LNCaP clone FGC (cell line): ENCODE measurements at places on chromosomes 3 and 15.

GRCh38 chr3:162213956-162214355 is 717.3 kb downstream of the OTOL1 start:
- no peak for DNase-seq

GRCh38 chr3:106185949-106186348 is 317.1 kb upstream of the CBLB start:
- DNase-seq, result no peak

- no peak for DNase-seq
Observed at GRCh38 chr3:104553121-104553520, 813.6 kb upstream of the ALCAM start.

DNA sequence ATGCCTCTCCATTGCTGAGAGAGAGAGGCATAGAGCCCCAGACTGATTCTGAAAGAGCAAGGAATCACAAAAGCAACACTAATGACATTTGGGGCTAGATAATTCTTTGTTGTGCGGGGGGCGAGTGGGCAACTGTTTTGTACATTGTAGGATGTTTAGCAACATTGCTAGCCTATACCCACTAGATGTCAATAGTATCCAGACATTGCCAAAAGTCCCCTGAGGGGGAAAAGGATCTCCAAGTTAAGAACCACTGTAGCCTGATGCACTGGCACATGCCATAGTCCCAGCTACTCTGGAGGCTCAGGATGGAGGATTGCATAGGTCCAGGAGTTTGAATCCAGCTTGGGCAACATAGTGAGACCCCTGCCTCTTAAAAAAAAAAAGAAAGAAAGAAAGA is 22.8 kb upstream of the GOLM2 start:
- no peak for DNase-seq
